Cerebellar cortex (tissue), 1 donor: ENCODE measurements at places on chromosomes 7 and 10.

GRCh38 chr7:28222636-28223035 is 42.0 kb upstream of the JAZF1 start:
- no peak for DNase-seq

DNA sequence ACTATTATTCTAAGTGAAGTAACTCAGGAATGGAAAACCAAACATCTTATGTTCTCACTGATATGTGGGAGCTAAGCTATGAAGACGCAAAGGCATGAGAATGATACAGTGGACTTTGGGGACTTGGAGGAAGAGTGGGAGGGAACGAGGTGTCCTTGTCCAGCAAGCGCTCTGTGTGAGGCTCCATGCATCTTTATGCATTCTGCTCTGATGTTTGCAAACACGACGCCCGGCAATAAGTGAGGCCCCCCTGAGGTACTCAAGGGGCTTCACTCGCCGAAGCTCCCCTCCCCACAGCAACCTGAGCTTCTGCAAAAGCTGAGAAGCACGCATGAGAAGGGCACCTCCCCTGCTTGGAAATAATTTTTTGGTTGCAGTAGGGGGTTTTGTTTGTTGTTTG is 103.3 kb downstream of the LHPP start:
- DNase-seq = no peak

GRCh38 chr10:74643596-74643975 is 182.8 kb upstream of the KAT6B start:
- DNase-seq = no peak

DNA sequence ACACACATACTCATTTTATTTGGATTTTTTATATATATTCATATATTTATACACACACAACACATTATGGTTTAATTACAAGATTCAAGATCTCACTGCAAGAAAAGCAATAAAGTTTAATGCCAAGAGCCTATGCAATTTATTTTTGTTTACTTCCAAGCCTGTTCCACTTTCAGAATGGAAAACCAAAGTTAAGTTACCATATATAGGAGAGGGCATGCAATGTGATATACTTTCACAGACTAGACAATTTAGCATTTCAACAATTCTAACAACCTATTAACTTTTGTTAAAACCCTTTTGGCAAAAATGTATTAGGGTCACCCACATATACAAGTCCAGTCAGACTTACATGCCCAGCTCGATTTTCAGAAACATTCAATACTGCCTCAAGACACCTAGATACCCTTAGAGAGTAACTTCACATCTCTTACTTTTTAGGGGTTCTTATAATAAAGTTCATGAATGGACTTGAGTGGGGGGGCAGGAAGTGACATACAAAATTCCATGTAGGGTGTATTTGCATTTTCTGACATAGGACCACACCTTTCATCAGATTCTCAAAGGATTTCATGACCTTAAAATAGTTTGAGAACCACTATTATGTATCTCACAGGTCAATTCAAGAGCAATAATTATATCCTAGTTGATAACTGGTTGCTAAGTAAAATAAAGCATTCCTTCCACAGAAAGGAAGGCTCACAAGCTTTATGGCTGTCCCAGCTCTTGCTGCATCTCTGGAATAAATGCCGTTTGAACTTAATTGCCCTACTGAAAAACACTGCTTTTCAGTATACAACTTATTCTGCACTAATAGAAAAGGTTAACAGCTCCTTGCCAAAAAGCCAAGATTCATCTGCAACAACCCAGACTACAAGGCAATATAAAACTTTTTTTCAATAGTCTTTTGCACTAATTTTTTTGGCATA is 2.5 kb downstream of the P4HA1 start:
- DNase-seq = no peak

DNA sequence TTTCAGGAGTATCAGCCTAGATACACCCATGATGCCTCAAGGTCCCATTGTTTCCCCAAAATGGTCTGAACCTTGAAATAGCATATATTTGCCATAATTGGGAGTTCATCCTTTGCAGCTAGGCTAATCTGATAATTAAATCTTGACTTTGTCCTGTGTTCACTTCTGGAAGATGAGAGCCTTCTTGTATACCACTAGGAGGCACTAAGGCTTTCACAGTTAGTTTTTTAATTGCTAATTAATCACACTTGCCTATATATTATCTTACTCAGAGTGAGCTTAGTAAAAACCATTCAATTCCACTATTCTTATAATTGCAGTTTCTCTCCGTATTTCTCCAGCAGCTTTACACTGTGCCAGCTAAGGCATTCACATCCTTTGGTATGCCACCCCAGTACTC is 48.7 kb upstream of the MAGI2 start:
- DNase-seq = no peak
